ENCODE measurements at places on chromosomes 1 and 21.

GRCh38 chr1:92990828-92991227 lies 29.6 kb upstream of the DIPK1A start:
- DNase-seq, result no peak

- no peak for DNase-seq
These were observed 10.3 kb downstream of the INSRR start for GRCh38 chr1:156848461-156849150.

DNA sequence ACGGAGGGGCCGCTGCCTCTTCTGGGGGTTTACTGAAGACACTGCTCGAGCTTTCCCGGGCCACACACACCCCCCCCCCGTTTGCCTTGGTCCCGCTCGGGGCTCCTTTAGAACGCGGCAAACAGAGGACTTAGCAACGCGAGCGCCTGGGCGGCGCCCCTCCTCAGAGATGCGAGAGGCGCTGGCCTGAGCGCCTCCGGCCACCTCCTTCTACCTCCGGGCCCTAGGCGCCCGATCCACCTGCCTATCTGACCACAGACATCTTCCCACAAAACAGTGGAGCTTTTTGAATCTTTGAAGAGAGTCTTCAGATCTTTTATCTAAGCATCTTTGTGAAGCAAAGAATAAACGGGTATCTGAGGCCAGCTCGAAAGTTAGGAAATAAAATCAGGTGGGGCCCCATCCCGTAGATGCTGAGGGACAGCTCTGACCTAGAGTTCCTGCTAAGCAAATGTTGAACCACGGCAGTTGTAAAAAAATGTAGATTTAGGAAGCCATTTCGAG lies 436 bp upstream of the TTLL7 start:
- no peak for DNase-seq

GRCh38 chr1:18913065-18913835 lies 10.9 kb upstream of the ALDH4A1 start:
- DNase-seq, result peak; percentile 77

- DNase-seq, result no peak
These were observed 406.6 kb upstream of the CAMK1G start for GRCh38 chr1:209176866-209177430.

GRCh38 chr1:219699870-219700269 lies 87.0 kb upstream of the ZC3H11B start:
- no peak for DNase-seq

GRCh38 chr1:6694121-6694713 lies 7.4 kb downstream of the DNAJC11 start:
- DNase-seq, result no peak

DNA sequence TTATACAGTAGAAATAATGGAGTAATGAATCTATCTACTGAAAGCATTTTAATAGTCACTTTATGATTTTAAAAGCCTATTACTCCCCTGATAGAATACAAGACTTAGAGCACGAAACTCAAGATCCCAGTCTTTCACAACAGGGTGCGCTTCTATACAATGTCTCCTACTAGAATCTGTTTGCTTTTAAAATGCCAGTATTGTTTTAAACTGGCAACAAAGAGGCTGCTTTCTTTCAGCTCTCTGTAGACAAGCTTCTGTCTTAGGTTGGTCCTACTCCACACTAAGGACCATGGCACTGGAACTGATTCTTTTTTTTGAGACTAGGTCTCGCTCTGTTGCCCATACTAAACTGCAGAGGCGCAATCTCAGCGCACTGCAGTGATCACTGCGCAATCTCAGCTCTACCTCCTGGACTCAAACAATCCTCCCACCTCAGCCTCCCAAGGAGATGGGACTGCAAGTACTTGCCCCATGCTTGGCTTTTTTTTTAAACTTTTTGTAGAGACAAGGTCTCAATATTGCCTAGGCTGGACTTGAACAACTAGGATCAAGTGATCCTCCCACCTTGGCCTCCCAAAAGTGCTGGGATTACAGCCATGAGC lies 4.8 kb downstream of the DCAF8 start:
- DNase-seq, result no peak

- DNase-seq, result no peak
These were observed 23.6 kb upstream of the TRIM67 start for GRCh38 chr1:231138236-231138635.

DNA sequence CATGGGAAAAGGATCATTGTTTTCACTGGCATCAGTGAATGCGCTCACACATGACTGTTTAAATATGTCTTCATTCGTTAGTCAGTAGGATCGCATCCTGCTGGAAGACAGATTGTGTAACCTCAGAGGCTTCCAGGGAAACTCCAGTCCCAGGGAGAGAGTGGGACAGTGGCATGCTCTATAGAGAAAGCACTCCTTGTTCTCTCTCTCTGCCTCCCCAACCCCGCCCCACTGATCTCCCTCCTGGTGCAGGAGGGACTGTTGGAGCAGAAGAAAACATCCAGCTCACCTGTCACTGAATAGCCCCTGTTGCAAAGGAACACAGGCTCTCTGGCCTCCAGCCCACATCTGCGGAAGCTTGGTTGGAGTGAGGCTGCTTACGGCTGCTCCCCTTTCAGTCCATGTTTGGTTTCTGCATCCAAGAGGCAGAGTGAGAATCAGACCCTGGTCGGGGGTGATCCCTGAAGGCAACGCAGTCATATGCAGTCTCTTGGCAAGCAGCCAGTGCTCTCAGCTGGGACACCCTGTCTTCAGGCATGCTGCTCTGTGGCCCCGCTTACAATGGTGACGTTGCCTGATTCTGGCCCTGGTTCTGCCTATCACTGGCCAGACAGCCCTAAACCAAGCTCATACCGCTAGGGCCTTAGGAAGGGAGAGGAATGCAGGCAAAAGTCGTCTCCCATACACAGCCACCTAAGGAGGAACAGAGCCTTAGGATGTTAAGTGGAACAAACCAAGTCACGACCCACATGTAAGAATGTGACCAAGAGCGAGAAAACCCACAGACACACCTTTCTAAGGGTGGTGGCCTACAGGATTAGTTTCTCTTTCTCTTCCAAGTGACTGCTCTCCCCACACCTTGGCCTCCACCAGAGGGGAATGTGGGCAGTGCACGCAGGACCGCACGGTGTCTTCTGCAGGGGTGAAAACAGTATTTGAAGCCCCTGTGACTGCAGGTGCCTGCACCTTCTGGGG lies 39.7 kb downstream of the BACE2 start:
- DNase-seq, result peak; percentile 31

DNA sequence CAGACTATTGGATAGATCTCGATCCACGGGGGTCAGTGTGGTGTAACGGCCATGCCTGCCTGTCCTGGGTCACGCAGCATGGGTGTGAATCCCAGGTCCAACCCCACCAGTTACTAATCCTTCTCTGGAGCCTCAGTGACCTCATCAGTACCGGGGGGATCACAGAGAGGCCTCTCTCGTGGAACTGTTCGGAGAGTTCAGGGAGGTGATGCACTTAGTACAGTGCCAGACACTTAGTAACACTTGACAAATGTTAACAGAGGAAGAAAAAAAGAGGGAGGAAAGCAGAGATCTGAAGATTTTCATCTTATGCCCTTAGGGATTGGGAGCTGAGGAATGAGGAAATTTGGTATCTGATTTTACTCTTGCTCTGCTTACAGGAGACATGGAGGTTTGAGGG lies 2.9 kb downstream of the ABCA4 start:
- DNase-seq, result no peak

DNA sequence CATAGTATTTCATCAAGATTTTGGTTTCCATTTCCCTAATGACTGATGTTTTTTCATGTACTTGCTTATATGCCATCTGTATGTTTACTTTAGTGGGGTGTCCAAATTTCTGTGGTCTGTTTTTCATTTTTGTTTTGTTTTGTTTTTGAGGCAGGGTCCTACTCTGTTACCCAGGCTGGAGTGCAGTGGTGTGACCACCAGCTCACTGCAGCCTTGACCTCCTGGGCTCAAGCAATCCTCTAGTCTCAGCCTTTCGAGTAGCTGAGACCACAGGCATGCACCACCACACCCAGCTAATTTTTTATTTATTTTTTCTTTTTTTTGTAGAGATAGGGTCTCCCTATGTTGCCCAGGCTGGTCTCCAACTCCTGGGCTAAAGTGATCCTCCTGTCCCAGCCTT lies 378.0 kb upstream of the VAMP3 start:
- DNase-seq, result no peak

DNA sequence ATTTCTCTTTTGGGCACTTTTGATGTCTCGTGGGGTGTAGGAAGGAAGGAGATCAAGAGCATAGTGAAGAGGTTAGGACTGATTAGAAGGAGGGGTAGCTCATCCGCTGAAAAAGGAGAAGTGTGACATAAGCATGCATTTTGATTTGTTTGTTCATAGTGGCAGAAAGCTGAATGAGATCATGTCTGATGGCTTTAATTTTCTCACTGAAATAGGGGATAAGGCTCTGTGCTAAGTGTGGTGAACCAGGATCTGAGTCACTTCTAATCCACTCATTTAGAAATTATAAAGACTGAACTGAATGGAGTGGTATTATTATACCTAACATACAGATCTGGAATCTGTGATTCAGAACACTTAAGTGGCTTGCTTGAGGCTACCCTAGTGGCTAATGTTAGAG lies 344.5 kb downstream of the PDE4B start:
- DNase-seq, result no peak

DNA sequence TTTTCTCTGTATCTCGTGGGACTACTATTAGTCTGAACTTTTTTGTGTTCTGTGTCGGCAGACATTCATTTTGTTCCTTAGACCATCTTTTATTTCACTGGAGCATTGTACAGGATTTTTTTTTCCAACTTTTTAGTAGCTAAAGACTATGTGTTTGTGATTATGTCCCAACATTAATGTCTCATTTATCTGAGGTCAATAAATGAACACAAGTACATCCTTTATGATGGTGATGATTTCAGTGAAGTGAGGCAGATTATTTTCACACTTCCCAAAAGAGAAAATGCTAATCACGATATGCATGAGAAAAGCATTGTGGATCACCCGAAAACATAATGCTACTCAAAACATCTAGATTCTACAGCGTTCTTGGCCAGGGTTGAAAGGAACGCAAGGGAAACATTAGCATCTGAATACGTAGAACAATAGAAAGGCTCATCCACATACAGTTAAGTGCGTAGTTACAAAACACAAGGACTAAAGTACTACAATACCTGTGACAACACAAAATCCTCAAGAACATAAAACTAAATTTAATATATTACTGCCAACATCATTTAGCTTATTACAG lies 981.7 kb upstream of the NCAM2 start:
- no peak for DNase-seq

DNA sequence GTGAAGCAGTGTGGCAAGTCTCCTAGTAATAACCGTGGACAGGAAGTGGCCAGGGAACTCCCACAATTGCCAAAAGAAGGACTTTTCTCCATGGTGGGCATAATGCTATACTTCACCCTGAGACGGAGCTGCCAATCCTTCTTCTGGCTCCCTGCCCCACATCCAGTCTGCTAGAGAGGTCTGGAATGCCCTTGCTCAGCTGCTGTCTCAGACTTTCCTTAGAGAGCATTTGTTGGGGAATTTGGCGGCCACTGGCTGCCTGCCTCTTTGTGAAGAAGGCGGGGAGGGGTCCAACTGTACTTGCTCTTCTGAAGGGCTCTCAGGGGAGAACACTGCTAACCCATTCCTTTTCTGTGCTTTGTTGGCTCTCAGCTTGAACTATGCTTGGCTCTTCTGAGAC lies 123.7 kb upstream of the EDN2 start:
- DNase-seq, result no peak

DNA sequence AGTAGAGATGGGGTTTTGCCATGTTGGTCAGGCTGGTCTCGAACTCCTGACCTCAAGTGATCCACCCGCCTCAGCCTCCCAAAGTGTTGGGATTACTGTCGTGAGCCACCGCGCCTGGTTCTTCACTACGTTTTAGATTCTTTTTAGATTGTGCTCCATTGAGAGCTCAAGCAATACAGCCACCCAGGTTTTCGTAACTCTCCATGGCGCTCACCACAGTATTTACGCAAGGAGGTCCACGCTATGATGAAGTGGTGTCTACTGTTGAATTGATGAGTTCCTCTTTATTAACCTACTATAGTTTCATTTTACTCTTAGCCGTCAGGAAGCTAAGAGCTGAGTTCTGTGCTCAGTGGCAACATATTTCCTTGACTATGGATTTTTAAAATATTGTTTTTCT lies 1.8 kb upstream of the KIF1B start:
- DNase-seq, result no peak

- no peak for DNase-seq
These were observed 9.9 kb upstream of the DISC1 start for GRCh38 chr1:231616667-231617066.

- no peak for DNase-seq
These were observed 2.5 kb upstream of the SAMD11 start for GRCh38 chr1:921011-921837.

GRCh38 chr1:57218487-57219079 lies 205.3 kb downstream of the DAB1 start:
- no peak for DNase-seq

GRCh38 chr1:35222322-35223083 lies 29.6 kb upstream of the SFPQ start:
- DNase-seq, result no peak

DNA sequence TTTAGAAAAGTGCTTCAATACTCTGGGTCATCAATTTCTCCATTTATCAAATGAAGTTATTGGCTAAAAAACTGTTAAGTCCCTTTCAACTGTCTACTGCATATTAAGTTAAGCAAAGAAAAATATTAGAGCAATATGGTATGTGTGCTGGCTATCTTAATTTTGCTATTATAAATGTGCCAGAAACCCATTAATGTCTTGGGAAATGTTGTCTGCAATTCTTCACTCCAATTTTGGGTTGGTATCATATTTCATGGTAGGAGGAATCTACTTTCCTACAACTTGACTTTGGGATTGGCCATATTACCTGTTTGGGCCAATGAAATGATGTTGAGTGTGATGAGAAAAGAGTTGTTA lies 1063.9 kb downstream of the PLA2G4A start:
- DNase-seq, result no peak

DNA sequence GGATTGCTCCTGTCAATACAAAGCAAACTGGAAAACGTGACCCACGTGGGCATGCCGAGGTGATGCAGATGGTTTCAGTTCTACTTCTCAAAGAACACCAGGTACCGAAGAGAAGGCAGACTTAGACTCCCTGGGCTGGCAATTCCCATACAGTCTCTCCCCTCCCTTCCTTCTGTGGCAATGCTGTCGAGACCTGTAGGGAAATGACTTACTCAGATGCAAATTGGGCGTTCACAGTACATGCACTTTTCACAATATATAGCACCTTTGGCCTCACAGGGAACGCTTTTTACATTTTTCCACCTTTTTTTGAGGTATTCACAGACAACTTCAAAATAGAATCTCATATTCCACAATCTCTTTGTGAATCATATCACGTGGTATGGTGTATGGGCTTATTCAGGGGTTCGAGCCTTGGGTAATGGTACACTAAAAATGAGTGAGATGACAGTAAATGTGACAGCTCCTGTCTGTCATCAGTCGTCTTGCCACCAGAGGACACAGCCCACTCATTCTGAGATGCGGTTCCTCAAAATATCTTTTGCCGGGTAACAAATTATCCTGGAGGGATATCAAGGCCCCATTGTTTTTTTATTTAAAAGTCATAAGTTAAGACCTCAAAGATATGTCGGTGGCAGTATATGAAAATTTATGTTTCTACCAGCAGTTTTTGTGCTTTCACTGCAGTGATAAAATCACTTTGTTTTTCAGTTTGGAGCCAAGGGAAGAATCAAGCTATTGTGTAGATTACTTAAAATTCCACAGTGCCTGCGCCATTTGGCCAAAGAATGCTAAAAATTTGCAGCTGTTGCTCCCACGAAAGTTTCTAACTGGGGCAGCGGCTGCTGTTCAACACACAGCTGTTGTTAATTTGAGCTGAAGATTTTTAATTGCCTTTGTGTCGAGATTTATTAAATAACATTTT lies 168.4 kb downstream of the ZZZ3 start:
- no peak for DNase-seq

GRCh38 chr21:40833184-40833583 lies 13.8 kb downstream of the DSCAM start:
- no peak for DNase-seq

Data from omental fat pad (tissue), 4 donors.